ENCODE measurements at places on chromosomes 7 and 10.

DNA sequence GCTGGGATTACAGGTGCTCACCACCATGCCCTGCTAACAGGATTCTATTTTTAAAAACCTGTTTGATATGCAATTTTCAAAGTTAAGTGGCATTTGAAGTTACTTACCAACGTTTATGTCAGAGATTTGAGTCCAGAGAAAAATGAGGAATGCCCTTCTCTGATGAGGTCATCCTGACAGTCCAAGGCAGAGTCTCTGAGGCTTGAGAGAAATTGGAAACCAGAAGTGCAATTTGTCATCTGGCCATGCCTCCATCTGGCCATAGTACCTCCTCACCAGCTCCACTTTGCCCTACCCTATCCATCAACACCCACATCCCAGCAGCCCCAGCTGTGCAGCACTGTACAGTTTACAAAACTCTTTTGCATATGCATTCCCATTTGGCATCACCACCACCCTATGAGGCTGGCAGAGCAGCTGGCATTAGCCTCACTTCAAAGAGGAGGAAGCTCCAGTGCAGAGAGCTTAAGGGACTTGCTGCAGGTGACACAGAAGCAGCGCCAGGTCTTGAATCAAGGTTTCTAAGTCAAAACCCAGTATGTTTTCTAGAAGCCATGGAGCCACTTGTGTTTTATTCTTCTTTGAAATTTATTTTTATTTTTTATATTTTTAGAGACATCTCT lies 54.5 kb upstream of the PDZD8 start:
- DNase-seq, result peak; percentile 32

DNA sequence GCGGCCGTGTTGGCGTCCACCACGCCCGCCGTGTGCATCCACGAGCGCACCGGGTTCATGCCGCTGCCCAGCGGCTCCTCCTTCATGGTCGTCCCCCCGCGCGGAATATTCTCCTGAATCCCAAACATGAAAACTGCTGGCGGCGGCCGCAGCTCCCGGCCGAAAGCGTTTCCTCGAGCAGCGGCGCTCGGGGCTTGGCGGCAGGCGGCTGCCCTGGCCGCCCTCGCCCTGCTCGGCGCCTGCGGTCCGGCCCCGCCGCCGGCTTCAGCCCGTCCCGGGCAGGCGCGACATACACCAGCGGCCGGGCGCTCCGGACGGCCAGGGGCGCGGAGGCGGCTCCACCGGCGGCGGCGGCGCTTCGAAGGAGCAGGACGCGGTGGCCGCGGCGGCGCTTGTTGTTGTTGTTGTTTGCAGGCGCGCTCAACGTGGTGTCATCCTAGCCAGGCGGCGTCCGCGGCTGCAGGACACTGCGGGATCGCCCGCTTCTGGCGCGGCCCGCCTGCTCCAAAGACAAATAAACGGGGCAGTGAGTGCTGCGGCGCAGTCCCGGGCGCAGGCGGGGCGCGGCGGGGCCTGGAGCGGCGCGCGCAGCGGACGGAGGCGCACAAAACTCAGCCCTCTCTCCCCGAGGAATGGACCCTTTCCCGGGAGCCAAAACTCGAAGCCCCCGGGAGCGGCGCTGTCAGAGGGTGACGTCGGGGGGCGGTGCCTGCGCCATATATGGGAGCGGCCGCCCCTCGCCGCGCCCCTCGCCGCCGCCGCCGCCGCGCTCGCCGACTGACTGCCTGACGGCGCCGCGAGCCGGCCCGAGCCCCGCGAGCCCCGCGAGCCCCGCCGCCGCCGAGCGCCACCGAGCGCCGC lies at the start of gene EBF3:
TSS of gene EBF3 (minus strand) at position 634 of the 861 bp plus-strand sequence. CDS start at position 128, 506 bp downstream.
- peak; percentile 94 for DNase-seq

- DNase-seq, result no peak
Measured at GRCh38 chr10:37948210-37948609, 28.2 kb downstream of the ZNF25 start.

DNA sequence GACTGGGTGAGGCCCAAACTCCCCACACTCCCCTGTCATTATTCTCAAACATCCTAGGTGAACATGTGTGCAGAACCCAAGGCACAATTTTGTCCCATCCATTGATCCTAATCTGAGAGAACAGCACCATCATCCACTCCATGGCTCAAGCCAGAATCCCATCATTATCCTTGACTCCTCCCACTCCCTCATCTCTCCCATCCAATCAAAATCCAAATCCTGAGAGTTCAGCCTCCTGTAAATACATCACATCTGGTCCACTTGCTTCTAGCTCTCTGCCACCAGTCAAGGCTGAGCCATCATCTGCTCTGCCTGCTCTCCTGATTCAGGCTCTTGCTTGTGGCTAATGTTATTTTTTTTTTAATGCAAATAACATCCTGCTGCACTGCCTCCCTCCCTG lies 75.9 kb upstream of the SLF2 start:
- no peak for DNase-seq

DNA sequence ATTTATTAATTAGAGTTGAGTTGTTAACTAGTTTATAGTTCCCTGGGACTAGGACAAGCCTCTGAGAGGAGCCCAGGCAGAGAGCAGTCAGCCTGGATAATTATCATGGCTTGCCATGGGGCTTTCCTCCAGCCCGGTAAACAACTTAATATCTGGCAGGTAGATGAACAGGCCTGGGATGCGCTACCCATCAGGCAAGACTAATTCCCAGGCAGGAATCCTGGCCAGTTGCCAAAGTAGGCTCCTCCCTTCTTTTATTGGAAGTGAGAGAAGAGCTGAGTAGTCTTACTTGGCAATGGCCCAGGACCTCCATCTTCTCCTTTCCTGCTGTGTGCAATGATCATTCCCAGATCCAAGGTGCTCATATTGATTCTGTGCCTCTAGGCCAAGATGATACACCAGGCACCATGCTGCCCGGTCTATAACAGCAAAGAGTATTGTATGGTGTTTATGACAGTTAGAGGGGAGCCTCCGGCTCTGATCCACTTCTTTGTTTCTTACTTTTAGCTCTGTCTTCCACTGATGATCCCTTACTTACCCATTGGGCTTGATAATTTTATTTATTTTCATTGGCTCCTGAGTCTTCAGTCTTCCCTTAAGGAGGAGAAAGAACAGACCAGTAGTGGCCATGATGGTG lies 408.7 kb downstream of the REEP3 start:
- DNase-seq, result no peak

DNA sequence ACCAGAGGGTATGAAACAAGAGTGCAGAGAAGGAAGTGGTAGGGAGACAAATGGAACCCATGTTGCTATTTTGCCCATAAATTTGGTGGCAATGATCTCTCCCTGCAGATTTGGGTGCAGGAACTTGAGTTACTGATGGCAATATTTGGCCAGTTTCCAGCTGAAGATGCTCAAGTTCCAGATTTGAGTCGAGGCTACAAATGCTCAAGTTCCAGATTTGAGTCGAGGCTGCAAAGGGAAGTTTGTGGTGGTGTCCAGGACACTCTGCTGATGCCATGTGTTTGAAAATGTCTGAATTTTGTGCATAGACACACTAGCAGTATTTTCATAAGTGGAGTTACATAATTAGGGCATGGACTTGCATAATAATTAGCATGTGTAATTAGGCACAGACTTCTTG lies 40.8 kb downstream of the TBXAS1 start:
- no peak for DNase-seq
